NCI-H510A (cell line): ENCODE measurements at places on chromosomes 13 and 19.

DNA sequence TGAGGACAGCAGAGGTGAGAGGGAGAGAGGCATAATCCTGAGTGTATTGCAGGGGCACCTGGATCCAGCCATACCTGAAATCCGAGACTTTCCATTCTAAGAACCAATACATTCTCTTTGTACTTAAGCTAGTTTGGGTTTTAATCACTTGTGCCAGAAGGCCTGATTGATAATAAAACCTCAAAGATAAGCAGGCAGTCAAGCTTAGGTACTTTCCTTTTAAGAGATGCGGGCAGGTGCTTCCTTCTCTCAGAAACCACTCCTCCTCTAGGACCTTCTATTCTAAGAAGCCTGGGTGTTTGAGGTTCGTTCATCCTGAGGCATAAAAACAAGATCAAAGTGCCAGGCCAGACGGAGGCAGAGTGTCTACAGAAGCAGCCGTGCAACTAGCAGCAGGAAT lies 22.2 kb downstream of the FAM187B start:
- no peak for DNase-seq

DNA sequence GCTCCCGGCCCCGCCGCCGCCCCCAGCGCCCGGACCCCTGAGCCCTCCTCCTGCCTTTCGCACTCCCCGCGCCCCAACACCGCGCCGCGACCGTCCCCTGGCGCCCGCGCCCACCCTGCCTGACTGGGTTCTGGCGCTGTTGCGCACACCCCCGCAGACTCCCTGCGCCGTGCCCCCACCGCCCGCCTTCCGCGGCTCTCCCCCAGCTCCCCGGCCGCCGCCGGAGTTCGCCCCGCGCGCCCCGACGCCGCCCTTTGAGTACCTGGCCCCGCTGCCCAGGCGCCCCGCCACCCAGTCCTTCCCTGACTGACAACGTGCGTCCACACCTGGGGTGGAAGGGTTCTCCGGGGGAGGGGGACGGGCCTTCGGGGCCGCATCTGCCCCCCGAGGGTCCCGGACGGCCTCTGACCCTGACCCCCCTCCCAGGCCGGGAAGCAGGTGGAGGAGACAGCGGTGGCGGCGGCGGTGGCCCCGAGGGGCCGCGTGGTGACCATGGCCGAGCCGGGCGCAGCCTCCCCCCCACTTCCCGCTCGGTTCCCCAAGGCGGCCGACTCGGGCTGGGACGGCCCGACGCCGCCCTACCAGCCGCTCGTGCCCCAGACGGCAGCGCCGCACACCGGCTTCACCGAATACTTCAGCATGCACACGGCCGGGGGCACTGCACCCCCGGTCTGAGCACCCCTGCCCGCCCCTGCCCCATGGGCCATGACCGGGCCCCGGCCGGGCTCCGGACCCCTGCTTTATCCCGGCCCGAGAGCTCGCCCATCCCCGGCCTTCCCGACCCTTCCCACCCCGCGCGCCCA lies 1.4 kb upstream of the MEGF8 start:
- no peak for DNase-seq

- no peak for DNase-seq
Observed at GRCh38 chr19:48154003-48154402, 16.1 kb downstream of the LIG1 start.

GRCh38 chr13:91574766-91575165 lies 176.3 kb downstream of the GPC5 start:
- no peak for DNase-seq

GRCh38 chr13:34911159-34911558 lies 30.9 kb upstream of the NBEA start:
- DNase-seq, result no peak

DNA sequence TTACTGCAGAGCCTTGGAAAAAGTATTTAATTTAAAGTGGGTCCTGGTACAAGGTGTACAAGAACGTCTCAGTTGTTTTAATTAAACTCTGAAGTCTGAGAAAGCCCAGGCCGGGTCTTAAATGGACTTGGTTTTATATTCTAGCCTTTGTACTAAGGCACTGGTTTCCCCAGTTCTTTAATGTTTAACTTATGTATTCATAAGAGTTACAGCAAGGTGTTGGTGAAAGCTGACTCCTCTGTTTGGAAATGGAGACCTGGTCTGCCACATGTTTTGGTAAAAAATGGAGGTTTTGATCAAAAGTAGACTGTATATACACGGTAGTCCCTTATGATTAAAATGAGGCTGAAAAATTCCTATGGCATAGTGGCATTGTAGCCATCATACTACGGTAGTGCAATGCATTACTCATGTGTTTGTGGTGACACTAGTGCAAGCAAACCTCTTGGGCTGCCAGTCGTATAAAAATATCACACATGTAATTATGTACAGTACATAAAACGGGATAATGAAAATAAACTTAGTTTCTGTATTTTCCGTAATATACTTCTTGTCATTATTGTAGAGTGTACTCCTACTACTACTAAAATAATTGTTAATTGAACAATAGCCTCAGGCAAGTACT lies 883.4 kb upstream of the SPRY2 start:
- DNase-seq, result no peak

DNA sequence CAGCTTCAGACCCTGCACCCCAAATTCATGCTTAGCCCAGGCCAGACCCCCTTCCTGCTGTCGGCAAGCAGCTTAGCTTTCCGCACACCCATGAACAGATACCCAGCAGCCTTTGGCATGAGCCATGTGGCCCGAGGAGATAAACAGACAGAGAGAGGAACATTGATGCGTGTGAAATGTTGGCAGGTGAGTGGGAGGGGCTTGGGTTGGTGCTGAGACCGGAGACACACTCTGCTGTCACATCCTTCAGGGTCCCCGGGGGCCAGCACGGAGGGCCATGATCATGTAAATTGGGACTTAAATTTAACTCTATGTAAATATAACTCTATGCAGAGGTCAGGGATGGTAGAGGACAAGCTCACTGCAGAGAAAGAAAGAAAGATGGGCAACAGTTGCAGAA lies 1.5 kb downstream of the CD22 start:
- no peak for DNase-seq

- DNase-seq, result no peak
Observed at GRCh38 chr13:106522898-106523525, 12.4 kb downstream of the EFNB2 start.

- no peak for DNase-seq
Observed at GRCh38 chr19:44662691-44663385, 8.4 kb upstream of the CEACAM19 start.

DNA sequence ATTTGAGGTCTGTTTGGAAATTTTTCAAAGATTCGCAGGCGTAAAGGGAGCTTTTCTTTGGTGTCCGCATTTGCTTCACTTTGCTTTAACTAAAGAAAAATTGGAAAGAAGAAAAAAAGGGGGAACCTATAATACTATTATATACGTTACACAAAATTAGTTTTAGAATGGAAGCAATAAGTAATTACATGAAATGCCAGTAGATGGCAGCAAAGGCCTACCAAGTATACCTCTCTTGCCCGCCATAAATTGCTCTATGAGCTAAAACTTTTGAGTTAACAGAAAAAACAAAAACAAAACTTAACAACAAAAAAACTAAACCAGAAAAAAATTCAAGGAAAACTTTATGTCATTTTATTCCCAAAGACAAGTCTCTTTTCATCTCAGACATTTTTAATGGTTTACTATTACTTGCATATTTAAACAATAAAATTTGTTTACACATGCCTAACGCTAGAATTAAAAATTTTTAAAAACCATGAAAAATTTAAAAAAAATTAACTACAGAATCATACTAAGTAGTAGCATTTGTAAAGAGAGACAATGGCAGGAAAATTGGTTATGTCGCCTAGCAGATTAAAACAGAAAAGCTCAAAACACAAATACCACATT lies 271.4 kb downstream of the NALCN start:
- DNase-seq, result peak; percentile 5

GRCh38 chr19:3115411-3115810 lies 20.4 kb upstream of the GNA15 start:
- no peak for DNase-seq

DNA sequence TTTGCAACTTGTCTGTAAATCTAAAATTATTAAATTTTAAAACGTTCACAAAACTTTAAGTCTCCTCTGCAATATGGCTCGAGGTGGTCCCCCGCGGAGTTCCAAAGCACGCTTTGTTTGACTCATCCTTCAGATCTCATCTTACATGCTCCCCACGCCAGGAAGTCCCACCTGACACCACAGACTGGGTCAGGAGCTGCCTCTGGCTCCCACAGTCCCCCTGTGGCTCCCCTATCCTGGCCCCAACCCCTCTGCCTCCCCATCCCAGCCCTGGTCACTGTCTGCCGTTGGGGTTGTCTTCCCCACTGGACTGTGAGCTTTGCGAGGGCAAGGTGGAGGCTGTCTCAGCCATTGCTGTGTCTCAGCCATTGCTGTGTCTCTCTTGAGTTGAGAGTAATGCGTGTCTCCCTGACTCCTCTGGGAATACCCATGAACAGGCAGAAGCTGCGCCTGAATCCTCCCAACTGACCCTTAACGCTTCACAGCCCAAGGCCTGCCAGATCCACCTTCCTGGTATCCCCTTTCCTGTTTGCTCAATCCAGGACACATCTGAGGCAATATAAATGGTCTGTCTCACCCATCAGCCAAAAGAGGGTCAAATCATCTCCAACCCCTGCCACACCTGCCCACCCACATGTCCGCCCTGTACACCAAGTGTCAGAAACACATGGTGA lies 15.9 kb downstream of the DYRK1B start:
- no peak for DNase-seq

DNA sequence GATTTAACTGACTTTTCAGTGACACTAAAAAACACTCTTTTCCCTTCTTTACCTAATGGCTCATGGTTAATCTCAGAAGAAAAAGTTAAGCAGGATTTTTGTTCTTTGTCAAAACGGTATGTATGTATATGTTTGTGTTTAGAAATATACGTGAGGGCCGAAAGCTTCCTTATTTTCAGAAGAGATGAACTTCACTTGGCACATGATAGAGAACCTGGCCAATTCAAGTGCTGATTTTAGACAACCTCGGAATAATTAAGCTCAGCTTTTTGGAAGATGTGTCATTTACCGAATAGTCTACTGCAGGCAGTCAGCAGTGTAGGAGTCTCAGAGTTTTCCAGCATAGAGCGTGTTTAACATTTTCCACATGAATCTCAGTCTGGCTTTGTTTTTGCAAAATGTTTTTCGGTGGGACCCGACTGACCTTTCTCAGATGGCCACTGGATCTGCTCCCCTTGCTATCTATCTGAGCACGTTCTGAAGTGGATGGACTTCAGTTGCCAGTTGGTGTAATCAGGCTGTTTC lies 4.6 kb downstream of the RNASEH2B start:
- DNase-seq, result no peak

DNA sequence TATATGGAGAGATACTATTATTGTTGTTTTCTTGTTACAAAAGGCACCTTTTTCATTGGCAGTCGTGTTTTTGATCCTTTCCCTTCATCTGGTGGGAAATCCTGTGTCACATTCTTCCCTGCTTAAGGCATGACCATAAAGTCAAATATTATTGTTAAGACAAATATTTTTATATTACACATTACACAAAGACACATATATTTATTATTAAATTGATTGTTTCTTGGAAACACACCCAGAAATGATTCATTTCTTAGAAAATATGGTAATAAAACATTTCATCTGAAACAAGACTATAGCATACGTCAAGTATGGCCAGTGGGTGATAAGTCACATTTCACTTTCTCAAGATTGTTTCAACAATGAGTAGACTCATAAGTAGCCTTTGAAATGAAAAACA lies 77.3 kb downstream of the KCTD12 start:
- DNase-seq, result no peak

GRCh38 chr13:44292545-44292944 lies 81.1 kb upstream of the SERP2 start:
- no peak for DNase-seq

- no peak for DNase-seq
Observed at GRCh38 chr19:35295792-35296462, 4.0 kb downstream of the MAG start.

DNA sequence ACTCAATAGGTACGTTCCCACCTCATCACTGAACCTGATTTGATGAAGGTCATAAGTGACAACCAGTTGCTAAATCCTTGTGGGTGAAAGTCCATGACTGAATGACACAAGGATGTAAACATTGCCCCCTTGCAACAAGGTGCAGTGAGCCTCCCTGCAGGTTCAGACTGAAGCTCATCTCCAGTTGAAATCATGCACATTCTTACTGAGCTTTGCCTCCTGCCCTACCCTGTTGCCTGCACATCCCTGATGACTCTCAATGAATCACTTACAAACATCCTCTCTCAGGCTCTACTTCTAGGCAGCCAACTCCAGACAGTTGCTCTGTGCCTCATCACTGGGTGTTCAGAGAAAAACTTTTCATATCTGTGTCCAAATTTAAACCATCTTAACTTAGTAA lies 42.5 kb upstream of the ARGLU1 start:
- no peak for DNase-seq

GRCh38 chr19:7641290-7642276 lies 4.7 kb downstream of the STXBP2 start:
- DNase-seq, result no peak

GRCh38 chr19:36604656-36605100 lies 435 bp upstream of the ZNF382 start:
- no peak for DNase-seq

DNA sequence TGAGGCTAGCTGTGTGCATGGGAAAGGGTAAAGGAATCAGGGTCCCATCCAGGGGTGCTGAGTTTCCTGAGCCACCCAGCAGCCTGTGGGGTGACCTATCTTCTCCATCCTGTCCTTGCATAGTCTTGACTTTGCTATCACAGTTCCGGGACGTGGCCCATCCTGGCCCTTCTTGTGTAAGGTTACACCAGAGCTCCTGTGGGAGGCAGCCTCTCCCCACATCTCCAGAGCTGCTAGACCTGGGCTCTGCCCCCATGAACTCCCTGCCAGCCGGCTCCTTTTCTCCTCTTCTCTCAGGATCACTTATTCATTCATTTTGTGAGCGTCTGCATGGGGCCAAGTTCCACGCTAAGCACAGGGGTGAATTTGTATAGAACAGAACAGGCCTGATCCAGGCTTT lies 238.9 kb downstream of the TSHZ3 start:
- DNase-seq, result no peak

- no peak for DNase-seq
Observed at GRCh38 chr19:18292462-18292809, 11.0 kb upstream of the JUND start.

- peak; percentile 44 for DNase-seq
Observed at GRCh38 chr19:2055931-2056836, 5.1 kb upstream of the MKNK2 start.

GRCh38 chr19:50817941-50818858 lies 5.4 kb downstream of the KLK1 start:
- no peak for DNase-seq

- DNase-seq, result no peak
Observed at GRCh38 chr13:112325142-112325808, 50.9 kb upstream of the SPACA7 start.

DNA sequence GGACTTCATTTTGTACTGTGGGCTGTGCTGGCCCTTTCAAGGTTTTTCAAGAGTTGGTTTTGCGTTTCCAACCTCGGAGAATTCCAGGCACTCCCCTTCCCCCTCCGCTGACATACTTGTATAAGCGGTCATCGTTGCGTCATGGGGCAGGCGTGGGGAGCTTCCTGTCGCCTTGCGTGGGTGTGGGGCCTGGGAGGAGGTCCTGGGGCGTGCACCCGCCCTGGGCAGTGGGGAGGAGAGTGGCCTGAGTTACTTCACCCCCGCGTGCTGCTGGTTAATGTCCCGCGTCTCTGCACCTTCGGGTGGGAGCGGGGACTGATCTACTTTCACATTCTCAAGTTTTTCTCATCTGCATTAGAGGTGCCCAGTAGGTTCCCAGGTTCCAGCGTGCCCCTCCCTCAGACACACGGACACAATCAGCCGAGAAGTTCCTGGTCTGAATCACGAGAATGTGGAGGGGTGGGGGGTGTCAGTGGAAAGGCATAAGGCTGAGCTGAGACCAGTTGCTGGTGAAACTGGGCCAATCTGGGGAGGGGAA lies 4.1 kb downstream of the IER2 start:
- peak; percentile 29 for DNase-seq

GRCh38 chr13:50548586-50548985 lies 294.9 kb downstream of the DLEU7 start:
- DNase-seq, result no peak
